ENCODE measurements at places on chromosomes 4 and X.

- DNase-seq, result no peak
Observed at GRCh38 chr4:158055668-158056067, 117.2 kb downstream of the GASK1B start.

DNA sequence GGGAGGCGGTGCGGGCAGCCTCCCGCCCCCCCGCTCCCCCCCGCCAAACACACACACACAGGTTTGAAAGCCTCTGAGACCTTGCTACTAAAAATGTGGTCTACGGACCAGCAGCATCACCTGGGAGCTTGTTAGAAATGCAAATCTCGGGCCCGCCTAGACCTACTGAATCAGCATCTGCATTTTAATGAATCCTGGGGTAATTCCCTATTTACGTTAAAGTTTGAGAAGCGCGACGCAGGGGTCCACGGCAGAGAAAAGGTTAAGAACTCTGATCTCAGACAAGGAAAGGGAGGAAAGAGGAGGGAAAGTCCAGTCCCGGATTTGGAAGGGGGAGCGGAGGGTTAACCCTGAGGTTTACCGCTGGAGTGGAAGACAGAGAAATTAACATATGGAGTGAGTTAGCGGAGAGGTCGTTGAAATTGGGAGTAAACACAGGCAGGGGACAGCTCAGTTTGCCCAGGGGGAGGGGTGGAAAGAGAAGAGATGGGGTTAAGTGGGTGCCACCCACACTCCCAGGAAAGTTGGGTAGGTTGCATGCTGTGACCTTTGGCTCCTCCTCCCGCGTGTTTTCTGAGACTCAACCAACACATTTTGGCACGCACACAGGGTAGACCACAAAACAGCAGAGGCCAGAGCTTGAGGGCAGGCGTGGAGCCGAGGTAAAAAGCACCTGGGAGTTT, 483.6 kb downstream of the BCOR start:
- DNase-seq, result peak; percentile 14

DNA sequence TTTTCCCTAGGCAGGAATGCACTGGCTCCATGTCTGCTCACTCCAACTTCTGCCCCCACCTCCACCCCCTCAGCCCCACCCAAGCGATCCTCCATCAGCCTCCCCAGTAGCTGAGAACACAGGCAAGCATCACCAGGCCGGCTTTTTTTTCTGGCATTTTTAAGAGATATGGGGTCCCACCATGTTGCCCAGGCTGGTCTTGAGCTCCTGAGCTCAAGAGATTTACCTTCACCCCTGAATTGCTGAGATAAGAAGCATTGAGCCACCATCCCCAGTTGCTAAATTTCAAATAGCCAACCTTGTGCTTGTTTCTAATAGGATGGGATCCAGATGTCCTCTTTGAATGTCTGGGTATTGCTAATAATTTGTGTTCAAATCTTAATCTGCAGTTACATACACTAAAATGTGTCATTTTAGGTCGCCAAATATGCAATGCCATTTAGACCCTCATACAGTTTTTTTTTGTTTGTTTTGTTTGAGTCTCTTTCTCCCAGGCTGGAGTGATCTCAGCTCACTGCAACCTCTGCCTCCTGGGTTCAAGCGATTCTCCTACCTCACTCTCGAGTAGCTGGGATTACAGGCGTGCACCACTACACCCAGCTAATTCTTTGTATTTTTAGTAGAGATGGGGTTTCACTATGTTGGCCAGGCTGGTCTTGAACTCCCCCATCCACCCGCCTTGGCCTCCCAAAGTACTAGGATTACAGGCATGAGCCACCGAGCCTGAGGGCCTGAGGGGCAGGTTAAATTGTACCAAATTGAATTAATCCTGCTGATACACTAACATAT, 8.8 kb downstream of the LARP7 start:
- no peak for DNase-seq

GRCh38 chr4:99845708-99846469, 29.3 kb downstream of the DAPP1 start:
- no peak for DNase-seq

GRCh38 chrX:65697211-65697641, 29.8 kb downstream of the MSN start:
- DNase-seq, result no peak

- DNase-seq, result no peak
Observed at GRCh38 chrX:13076176-13076961, 31.9 kb upstream of the FAM9C start.

DNA sequence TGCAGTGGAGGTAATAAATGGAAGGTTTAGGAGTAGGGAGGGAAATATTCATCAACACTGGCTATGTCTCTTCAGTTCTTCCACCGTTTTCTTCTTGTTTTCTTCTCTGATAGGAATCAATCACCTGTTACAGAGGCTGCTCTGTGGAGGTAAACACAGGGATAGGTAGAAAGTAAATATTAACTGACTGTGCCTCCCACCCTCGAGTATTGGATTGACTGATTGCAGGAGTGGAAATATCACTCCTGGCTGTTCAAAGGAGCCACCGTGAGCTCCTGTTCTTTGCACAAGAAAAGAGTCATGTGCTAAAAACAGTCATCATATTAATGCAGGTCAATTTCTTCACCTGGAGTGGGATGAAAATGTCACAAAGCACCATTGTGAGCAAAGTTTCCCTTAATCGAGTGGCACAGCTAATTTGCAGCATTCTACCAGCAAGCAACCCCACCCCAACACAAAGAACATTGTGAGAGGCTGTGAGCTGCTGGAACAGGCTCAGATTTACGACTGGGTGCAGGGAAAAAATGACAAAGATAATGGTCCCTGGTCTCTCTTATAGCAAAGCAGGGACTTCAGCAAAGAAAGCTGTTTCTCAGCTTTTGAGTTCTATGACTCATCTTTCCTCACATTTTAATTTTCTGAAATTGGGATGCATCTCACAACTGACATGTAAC, 113.7 kb upstream of the TSPAN5 start:
- no peak for DNase-seq

DNA sequence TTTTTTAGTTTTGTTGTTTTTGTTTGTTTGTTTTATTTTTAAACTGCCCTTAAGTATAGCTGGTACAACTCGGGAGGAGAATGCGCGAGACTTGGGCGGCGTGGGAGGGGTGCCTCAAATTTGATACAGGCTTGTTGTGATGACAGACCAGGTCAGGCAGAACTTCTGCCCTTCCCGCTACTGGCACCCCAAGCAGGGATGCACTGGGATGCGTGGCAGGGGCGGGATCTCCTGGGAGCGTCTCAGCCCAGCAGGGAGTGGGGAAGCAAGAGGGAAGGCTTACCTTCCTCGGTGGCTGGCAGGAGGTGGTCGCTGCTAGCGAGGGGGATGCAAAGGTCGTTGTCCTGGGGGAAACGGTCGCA, 851 bp downstream of the SFRP2 start:
- DNase-seq, result no peak

DNA sequence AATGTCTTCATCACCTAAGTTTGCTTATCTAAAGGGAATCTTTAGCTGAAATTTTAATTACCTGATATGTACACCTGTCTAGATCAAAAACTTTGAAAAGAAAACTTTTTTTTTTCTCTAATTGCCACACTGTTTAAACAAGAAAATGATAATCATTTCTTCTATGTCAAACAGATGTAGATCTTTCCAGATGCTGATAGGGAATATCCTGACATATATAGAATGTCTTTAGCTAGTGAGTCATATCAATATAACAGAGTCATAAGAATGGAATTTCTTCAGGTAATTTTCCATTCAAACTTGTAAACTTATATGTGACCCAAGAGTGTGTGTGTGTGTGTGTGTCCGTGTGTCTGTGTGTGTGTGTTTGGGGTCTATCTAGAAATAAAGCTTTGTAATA, 271.9 kb downstream of the GPM6A start:
- peak; percentile 24 for DNase-seq

DNA sequence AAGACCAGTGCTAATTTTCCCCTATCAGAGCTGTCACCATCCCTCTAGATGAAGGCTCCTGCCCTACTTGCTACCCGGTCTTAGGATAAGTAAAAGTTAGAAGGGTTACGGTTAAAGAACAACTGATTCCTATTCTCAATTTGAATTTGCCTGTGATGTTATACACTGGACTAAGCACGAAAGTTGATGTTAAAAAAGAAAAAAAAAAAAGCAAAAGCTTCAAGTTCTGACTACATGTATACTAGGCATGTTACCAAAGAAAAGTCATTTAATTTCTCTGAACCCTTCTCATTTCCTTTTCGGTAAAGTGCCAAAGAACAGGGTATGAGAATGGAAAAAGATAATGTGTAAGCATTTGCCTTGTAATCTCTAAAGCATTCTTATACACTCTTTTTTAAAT, 1.4 kb upstream of the PPID start:
- no peak for DNase-seq

DNA sequence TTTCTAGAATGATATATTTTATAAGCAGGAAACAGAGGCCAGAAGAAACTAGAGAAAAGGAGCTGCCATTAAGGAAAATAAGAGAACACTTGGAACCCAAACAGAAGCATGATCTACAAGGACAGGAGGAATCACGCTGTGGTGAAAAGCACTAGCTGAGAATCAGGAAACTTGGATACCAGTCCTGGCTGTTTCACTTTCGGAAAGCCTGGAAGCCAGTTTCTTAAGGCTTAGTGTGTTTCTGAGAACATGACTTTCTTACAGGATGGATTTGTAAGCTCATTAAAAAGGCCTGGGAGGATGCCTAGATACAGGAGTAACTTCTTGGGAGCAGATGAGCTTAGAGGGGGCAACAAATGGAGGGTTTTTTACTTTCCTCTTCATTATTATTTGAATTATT, 36.9 kb downstream of the TLL1 start:
- no peak for DNase-seq

GRCh38 chr4:158527516-158527915, 5.8 kb downstream of the RXFP1 start:
- no peak for DNase-seq

DNA sequence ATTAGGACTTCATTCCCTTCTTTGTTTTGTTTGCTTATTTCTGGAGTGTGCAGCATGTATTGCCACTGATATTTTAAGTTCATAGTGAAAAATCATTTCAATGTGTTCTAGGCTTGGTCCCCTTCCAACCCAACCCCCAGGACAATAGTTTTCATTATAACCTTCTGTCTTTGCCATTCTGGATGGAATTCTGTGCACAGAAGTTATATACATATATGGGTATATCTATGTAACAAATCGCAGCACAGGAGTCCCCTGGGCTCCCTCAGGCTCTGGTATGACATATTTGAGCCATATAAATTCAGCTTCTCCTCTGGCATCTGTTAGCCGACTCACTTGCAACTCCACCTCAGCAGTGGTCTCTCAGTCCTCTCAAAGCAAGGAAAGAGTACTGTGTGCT, at the start of gene TNMD:
TSS of gene TNMD (plus strand) at position 326 of the 400 bp plus-strand sequence. CDS start 83 bp downstream, outside the sequence.
- no peak for DNase-seq

GRCh38 chr4:164526933-164527583, 226.9 kb upstream of the SMIM31 start:
- no peak for DNase-seq

Data from LoVo (cell line).